ENCODE measurements at places on chromosomes 7 and 10. TPM values are rescaled to one million over a fixed set of nuclear protein-coding genes. Genes with fewer than 3 reads are reported as not detected.

The OR6V1 gene
- total RNA-seq = not detected

The ANXA11 gene
- total RNA-seq = 238 TPM

The ZKSCAN1 gene
- total RNA-seq = 143 TPM

The OR9A2 gene
- total RNA-seq = 0.42 TPM

GRCh38 chr7:36984041-36984521 is 259.8 kb upstream of the AOAH start:
- DNase-seq = no peak

GRCh38 chr7:130883928-130884327 is 149.9 kb upstream of the KLF14 start:
- DNase-seq = no peak

- DNase-seq = no peak
These were observed 798.1 kb downstream of the GATA3 start for GRCh38 chr10:8852546-8852945.

Measured in mesothelial cell of epicardium (in vitro differentiated cells).